Dermis microvascular lymphatic vessel endothelial cell (primary cell): ENCODE measurements at places on chromosomes 3 and 15.
A peak's percentile ranks its signal among the peaks of the same experiment; 100 is the strongest.

DNA sequence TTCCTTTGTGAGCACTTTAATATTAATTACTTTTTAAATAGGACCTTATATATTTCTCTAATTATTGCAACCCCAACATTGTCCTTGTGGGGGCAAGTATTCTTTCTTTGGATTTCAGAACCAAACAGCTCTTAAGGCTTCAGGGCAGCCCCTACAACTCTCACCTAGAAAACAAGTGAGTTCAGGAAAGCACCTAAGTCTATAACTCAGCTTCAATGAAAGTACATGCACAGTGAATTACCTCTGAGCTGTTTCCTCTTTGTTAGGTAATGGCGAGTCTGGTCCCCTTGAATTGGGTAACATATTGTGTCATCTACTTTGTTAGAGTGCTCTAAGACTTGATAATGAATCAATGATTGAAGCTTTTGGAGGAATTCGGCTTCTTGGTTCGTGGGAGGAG is 545.7 kb downstream of the NLGN1 start:
- no peak for DNase-seq

- DNase-seq: no peak
Measured at GRCh38 chr3:77816366-77816765, 776.5 kb downstream of the ROBO2 start.

- no peak for DNase-seq
Measured at GRCh38 chr3:25583343-25583742, 81.4 kb downstream of the TOP2B start.

DNA sequence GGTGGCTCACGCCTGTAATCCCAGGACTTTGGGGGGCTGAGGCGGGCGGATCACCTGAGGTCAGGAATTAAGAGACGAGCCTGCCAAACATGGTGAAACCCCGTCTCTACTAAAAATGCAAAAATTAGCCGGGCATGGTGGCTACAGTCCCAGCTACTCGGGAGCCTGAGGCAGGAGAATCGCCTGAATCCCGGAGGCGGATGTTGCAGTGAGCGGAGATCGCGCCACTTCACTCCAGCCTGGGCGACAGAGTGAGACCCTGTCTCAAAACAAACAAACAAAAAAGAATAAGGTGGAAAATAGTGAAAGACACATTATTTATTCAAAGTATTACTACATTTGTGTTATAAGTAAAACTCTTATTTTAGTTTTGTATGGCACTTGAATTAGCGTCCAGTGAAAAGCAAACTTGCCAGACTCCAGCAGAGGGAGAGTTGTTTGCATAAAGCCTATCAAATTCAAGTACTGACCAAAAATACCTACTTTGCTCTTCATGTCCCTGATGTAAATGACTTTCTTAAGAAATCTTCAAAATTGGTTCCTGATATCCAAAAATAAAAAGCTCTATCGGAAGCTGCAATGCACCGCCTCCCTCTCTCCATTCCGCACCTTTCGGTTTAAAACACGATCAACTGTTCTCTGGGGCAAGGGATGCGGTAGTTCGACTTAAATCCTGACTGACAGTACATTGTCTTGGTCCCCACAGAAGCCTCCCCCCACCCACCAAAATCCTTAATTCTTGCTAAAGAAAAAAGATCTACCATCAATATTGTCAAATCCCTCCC is 1.2 kb downstream of the TRPM7 start:
- DNase-seq: peak; percentile 7

DNA sequence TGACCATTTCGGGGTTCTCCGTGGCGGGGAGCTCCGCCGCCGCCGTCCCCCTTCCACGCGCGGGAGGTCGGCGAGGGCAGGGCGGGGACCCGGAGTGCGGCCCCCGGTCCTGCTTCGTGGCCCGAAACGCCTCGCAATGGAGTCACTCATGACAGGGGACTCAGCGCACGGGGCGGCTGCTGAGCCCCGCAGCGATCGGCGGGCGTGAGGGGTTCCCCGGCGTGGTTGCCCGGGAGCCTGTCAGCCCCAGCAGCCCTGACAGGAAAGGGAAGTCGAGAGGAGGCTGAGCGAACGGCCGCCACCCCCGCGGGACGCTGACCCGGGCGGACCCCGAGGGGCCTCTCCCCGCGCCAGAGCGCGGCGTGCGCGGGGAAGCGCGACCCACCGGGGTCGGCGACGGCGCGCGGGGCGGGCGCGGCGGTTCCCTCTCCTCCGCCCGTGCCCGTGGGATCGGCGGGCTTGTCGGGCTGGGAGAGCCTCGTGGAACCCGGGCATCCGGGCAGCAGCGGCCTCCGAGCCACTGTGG is 564 bp upstream of the PIGZ start:
- DNase-seq: peak; percentile 38

GRCh38 chr3:19885468-19885867 is 48.5 kb downstream of the EFHB start:
- peak; percentile 9 for DNase-seq

DNA sequence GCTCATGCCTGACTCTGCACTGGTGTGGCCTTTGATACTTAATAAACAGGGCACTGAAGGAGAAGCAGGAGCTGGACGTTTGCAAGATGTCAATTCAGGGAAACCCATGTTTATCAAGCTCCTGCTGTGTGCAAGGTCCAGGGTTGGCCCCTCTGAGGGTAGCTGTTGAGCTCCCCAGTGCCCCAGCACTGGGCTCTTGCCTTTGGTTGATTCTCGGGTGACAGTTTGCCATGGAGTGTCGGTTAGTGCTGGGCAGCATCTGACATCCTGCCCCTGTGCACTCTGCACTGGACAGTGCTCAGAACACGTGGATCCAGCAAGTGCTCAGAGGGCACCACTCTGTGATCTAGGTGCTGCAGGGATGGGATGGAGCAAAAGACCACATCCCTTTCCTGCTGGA is 7.3 kb downstream of the HDAC11 start:
- DNase-seq: no peak

- DNase-seq: peak; percentile 87
Measured at GRCh38 chr3:187738331-187739093, 6.8 kb downstream of the BCL6 start.

GRCh38 chr3:102512734-102513504 is 78.1 kb downstream of the ZPLD1 start:
- no peak for DNase-seq

- DNase-seq: no peak
Measured at GRCh38 chr15:38562278-38562677, 2.3 kb downstream of the RASGRP1 start.

DNA sequence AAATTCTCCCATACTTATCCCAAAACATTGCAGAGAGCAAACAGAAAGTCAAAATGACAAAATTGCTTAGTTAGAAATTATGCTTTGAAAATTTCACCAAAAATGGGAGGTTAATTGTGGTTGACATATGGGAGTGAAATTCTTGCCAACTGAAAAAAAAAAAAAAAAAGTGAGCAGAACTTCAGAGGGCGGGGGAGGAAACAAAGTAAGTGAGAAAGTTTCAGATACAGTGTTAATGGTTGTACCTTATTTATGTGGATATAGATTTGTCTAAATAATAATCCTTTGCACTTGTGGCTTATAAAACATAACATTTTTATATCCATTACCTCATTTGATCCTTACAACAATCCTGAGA is 91.5 kb upstream of the RAP2B start:
- no peak for DNase-seq

- DNase-seq: no peak
Measured at GRCh38 chr15:75065851-75066509, 42.6 kb downstream of the PPCDC start.

DNA sequence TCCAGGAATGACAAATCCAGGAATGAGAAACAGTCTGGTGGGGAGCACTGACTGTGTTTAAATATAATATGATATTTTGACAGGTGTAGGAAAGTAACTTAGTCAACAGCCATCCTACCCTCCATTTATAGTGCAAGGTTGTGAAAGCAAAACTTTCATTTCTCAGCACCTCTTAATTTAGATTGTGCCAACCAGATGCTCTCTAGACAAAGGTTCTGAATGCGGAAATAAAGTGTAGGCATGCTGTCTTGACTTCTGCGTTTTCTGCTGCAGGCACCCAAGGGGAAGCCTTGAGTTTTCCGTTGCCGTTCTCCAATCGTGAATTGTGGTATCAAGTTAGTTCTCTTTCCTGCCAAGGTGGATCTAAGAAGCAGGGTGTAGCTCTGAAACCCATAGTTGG is 261.9 kb upstream of the SUCLG2 start:
- DNase-seq: no peak

DNA sequence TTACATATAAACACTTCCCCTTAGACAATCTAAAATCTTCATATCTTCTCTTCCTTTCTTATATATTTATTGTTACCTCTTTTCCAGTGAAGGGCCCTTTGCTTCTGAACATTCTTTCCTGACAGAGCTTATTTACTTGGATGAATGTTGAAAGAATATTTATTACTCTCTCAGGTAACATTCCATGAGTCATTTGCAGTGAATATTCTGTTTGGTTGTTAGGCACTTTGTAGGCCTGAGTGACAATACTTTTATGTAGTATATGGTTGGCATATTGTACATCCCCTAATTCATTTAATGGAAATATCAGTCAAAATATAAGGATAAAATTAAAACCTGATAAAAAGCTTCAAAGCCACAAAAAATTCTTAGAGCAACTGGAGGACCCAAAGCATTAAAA is 260.9 kb upstream of the KCNMB2 start:
- no peak for DNase-seq

- DNase-seq: no peak
Measured at GRCh38 chr15:41948490-41948889, 23.9 kb downstream of the EHD4 start.
